ENCODE measurements at places on chromosomes 13 and 19.

DNA sequence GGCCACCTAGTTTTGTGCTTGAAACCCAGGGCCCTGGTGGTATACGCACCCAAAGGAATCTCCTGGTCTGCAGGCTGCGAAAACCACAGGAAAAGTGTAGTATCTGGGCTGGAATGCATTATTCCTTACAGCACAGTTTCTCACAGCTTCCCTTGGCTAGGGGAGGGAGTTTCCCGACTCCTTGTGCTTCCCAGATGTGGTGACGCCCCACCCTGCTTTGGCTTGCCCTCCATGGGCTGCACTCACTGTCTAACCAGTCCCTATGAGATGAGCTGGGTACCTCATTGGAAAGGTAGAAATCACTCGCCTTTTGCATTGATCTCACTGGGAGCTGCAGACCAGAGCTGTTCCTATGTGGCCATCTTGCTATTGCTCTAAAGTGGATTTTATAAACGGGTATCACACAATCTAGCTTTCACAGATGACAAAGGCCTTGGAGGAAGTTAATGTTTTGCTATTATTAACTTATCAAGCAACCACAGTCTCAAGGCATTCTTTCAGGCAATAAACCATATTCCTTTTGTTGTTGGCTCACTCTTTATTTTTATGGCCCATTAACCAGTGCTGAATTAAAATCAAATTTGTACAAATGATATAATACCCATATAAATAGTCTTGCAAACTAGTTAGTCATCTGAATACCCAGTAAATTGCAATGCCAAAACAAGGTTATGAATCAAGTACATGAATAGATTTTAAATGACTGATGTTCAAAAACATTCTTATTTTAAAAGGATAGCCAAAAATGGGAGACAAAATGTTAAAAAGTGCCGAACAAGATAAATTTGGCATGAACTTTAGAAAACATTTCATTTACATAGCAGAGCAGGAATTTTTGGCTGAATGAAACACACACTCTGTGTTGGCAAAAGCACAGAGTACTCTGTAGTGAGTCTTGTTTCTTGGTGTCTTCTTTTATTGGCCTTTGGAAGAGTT lies 475.4 kb upstream of the ARGLU1 start:
- no peak for DNase-seq

GRCh38 chr13:75417012-75417384 lies 65.0 kb downstream of the TBC1D4 start:
- no peak for DNase-seq

- no peak for DNase-seq
These were observed 1.9 kb downstream of the KLF1 start for GRCh38 chr19:12884926-12885748.

- DNase-seq: peak; percentile 53
These were observed 28.0 kb downstream of the UPF1 start for GRCh38 chr19:18859676-18860301.

GRCh38 chr19:19546751-19547162 lies 8.7 kb downstream of the CILP2 start:
- DNase-seq: no peak

- DNase-seq: no peak
These were observed 56.1 kb upstream of the FREM2 start for GRCh38 chr13:38630780-38631179.

DNA sequence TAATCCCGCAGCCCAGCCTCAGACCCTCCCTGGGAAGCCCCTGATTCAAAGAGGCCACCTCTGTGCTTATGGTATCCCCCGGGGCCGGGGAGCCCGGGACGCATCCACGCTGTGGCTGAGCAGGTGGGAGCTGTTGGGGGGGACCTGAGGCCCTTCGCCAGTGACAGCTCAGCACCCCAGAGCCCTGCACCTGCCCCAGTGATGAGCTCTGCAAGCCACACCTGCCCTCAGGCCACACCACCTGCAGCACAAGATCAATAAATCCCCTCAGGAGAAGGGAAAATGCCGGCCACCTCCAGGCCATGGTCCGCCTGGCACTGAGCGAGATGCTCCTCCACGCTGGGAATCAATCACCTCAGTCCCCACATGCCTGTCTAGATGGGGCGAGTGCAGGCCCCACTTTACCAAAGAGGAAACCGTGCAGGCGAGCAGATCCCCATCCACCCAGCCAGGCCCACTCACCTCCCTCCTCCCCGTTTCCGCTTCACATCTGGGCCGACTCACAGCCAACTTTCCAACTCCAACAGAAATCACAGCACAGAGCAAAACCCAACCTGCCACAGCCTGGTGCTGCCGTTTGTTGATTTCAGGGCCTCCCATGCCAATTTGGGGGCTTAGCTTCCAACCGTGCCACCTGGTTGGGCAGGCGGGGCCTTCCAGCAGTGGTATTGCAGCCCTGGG lies 12.8 kb downstream of the MOB3A start:
- no peak for DNase-seq

- peak; percentile 49 for DNase-seq
These were observed 637.6 kb upstream of the ARGLU1 start for GRCh38 chr13:107205318-107206104.

DNA sequence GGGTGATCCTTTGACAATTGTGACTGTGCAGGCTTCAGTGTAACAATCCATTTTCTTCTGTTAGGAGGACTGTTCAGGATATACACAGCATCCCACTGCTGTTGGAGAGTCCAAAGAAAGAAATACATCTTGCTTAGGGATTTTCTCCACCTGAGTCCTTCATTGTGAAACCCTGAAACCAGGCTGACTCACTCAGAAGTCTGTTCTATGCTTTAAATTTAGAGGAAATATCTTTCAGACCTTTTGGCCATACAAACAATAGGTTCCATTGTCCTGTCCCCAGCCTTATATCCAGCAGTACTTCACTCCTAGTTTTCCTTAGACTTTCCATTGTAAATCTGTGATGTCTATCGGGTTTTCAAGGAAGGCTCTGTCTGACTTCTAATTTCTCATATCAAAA lies 379.1 kb downstream of the SUCLA2 start:
- no peak for DNase-seq

GRCh38 chr19:2214251-2214650 lies 21.9 kb downstream of the PLEKHJ1 start:
- no peak for DNase-seq

- no peak for DNase-seq
These were observed 8.0 kb downstream of the ATP4A start for GRCh38 chr19:35555301-35556005.
